Sciatic nerve (tissue), 2 donors: ENCODE measurements at places on chromosomes 4 and X.

DNA sequence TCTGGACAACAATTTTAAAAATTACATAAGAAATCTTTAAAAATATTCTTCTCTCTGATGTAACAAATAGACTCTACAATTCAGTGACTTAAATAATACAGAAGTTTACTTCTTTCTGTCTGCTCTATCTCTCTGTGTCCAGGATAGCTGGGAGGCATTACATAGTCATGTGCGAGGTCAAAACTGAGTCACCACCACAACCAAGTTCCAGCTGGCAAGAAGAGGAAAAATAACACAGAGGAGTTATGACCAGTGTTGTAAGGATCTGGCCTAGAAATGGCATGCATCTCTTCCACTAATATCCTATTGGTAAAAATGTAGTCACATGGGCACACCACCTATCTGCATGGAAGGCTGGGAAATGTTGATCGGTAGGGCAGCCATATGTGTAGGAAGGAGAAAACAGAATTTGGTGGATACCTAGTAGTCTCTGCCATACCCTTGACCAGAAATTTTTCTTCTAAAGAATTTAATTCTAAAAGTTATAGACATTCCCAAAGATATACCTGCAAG, 39.4 kb upstream of the WDFY3 start:
- no peak for DNase-seq

- no peak for DNase-seq
These were observed 933.9 kb downstream of the ADGRL3 start for GRCh38 chr4:62133977-62134376.

DNA sequence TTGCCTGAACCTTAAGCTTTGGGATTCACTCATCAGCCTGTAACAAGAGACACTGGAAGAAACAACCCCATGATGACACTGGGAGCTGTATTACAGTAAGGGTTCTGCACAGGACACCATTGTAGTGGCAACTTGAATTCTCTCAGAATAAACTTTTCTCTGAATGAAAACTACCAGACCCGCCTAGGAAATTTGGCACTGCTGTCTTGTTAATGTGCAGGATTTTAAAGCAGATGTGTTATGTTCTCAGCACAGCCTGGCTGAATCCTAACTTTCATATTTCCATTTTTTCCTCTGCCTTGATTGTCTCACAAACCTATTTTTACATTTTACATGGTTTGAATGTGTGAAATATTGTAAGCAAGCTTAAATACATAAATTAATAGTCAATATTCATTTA, 253.6 kb downstream of the UNC5C start:
- DNase-seq = no peak

DNA sequence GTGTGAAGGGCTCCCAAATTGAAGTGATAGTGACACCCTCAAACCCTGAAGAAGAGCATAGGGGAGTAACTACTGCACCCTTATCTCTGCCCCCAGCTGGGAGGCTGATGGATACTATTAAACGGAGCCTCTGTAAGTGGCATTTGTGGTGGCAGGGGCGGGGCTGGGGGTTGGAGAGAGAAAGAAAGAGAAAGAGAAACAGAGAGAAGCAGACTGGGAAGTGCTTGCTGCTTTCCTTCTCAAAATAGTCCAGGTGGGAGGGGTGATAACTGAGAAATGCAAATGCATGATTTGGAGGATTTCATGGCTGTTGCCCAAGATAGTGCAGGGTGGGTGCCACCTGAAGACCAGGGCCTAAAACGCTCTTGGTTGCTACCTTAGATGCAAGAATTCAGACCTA, 253.5 kb upstream of the GATB start:
- no peak for DNase-seq

GRCh38 chr4:184812651-184813181, 13.1 kb downstream of the ACSL1 start:
- no peak for DNase-seq

- no peak for DNase-seq
These were observed 139.3 kb downstream of the TLL1 start for GRCh38 chr4:166012129-166013030.

GRCh38 chr4:74543983-74544382, 99.0 kb downstream of the AREG start:
- no peak for DNase-seq

GRCh38 chr4:149690726-149691125, 124.9 kb downstream of the IQCM start:
- no peak for DNase-seq

- DNase-seq = no peak
These were observed 27.5 kb upstream of the ABCG2 start for GRCh38 chr4:88185906-88186305.

DNA sequence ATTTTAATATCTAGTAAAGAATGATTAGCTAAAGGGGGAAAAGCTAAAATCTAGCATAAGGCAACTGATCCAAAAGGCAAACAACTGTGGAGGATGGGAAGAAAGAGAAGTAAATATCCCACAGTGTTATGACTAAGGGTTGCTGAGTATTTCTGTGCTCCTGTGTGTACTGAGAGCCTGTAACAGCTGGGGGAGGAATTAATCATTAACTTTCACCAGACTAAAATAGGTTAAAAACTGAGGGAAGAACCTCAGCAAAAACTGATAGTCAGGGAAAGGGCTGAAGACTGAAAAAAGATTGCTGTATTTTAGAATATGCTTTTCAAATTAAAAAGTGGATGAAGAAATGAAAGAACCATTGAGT, 365.9 kb downstream of the CXXC4 start:
- DNase-seq = no peak

GRCh38 chr4:27085396-27085795, 224.8 kb downstream of the STIM2 start:
- DNase-seq = no peak

DNA sequence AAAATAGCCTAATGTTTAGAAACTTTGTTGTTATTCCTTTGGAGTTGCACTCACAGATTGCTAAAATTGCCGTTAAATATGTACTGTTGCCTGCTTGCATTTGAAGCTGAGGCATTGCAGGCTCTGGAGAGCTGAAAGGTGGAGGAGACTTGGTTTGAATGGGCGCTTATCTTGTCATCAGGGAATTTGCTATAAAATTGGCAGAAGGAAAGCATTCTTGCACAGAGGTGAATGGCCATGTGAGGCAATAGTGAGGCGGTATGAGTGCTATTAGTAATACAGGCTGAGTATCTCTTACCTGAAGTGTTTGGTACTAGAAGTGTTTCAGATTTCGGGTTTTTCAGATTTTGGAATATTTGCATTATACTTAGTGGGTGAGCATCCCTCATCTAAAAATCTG, 41.3 kb downstream of the TRAPPC11 start:
- DNase-seq = no peak

DNA sequence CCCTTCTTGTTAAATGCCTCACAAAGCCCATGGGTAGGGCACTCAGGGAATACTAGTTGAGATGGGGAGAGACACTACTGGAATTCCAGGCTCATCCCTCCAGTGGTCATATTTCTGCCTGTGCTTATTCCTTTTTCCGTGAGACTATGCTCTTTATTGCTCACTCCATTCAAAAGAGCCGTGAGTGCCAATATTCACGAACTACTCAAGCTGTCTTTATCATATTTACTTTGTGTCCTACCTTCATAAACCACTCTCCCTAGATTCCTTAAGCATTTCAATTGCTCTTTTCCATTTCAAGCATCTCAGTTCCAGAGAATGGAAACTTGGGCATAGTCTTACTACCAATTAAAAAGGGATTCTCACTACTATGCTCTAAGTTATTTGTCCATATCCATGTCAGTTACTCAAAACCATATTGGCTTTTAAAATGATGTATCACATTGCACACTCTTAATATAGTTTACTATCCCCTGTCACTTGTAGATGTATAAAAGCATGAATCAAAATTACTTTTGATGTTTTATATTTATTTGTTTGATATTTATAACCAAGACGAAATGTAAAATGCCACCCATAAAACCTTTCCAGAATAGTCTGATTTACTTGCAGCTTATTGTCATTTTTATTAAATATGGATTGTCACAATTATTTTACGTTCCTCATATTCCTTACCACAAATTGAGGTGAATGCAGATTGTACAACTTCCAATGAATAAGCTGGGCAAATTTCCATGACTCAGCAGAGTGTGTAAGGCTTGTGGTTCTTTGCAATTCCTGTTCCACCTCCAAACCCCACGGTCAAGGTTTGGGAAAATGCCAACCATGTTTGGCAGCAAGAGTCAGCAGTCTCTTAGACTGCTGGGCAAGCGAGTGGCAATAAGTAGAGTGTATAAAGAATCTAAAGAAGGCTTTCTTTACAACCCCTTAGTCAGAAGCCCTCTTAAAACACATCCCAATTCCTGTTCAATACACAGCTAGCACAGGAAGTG, 24.4 kb downstream of the ENOX2 start:
- DNase-seq = no peak

DNA sequence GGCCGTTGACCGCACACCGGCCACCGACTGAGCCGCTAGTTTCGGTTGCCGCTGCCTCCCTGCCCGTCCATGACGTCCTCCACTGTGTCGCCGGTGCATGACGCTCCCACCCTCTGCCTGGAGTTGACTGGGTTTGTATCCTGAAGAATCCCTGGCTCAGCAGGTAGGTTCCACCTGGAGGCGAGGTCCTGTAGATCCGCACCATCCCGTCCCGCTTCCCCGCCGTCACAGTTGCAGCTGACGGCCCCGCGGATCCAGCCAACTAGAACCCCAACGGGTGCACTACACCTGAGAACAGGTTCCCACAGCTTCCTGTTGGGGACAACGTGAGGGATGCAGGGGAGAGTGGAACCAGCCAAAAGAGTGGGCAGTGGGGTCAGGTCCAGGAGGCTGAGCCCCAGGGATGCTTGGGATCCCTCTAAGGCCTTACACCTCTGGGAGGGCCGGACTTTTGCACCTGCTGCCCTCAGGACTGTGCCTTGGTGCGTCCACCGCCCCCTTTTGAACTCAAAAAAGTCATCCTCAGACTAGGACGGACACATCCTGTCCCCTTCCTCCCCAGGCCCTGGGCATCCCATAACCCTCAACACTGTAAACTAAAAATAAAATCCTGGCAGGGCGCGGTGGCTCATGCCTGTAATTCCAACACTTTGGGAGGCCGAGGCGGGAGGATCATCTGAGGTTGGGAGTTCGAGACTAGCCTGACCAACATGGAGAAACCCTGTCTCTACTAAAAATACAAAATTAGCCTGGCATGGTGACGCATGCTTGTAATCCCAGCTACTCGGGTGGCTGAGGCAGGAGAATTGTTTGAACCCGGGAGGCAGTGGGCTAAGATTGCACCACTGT, 1.1 kb upstream of the SLBP start:
- DNase-seq = no peak

GRCh38 chr4:5237086-5237660, 185.9 kb downstream of the STK32B start:
- no peak for DNase-seq

DNA sequence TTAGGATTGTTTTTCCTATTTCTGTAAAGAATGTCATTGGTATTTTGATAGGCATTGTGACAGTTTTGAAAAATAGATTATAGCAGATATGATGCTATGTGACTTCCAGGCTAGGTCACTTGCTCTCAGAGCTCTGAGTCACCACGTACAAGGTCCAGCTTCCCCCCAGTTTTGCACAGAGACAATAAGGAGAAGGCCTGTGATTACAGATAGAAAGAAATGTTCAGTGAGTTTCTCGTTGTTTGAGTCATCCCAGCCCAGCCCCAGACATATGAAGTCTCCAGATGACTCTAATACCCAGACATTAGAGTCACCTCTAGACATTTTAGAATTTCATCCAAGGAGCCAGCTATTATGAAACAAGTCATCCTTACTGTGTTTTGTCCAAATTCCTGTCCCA, 57.2 kb downstream of the MFAP3L start:
- DNase-seq = no peak

- DNase-seq = no peak
These were observed 10.3 kb downstream of the CYP4V2 start for GRCh38 chr4:186201535-186202230.

- no peak for DNase-seq
These were observed 41.9 kb upstream of the C1QTNF7 start for GRCh38 chr4:15385928-15386327.

- DNase-seq = no peak
These were observed 100.3 kb upstream of the FAT1 start for GRCh38 chr4:186823989-186824388.

DNA sequence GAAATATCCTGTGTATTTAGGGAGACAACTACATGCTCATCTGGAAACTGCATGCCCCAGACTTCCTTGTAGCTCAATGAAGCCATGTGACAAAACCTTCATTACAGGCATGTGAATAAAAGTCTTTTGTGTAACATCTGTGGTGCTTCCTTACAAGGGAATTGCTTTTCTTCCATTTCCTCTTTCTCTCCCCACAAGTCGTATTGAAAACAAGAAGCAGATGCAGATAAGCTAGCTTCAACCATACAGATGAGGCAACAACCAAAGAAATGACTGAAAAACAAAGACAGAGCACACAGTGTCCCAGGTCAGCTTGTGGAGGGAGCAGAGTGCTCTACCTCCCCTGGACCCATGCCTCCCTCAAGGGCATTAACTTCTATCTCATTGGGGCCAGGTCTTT, 115.8 kb upstream of the INPP4B start:
- no peak for DNase-seq

GRCh38 chr4:172740434-172740833, 428.2 kb upstream of the GALNT7 start:
- DNase-seq = no peak

DNA sequence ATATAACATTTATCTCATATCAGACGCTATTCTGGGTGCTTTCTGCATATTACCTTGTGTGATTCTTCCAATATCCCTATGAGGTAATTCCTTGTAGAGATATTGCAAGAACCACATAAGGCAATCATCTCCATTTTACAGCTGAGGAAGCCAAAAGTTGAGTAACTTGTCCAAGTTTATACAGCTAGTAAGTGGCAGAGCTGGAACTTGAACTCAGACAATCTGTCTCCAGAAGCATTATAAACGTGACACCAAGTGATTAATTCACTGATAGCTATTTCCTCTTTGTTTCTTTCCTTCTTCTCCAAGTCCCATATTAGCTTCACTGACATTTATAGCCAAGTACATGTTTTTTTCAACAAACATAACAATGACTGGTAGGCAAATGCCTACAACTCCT, 7.3 kb downstream of the EMCN start:
- no peak for DNase-seq

DNA sequence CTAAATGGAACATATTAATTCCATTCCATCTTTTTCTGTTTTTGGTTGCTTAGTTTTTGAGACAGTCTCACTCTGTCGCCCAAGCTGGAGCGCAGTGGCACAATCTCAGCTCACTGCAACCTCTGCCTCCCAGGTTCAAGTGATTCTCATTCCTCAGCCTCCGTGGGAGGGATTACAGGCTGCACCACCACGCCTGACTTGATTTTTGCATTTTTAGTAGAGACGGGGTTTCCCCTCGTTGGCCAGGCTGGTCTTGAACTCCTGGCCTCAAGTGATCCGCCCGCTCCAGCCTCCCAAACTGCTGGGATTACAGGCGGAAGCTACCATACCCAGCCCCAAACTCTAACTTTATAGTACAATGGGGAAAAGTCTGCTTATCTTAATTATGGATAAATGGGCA, 11.2 kb downstream of the HNRNPD start:
- DNase-seq = no peak

DNA sequence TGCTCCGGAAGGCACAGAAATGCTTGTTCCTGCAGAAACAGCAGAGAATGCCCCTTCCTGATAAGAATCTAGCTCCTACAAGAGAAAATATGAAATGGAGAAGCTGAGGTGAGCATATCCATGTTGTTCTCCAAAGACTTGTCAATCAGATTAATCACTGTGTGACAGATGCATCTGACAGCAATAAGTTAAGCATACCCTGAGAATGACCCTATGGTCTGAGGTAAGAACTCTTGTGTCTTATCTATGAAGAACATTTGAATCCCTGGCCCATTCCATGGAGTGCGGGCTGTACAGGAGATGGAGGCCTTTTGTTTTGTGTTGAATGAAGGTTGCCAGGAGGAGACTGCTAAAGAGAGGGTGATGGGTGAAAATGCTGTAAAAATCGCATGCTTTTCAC, 21.5 kb upstream of the ASB5 start:
- DNase-seq = no peak
